ENCODE measurements at places on chromosomes 2 and 18.

DNA sequence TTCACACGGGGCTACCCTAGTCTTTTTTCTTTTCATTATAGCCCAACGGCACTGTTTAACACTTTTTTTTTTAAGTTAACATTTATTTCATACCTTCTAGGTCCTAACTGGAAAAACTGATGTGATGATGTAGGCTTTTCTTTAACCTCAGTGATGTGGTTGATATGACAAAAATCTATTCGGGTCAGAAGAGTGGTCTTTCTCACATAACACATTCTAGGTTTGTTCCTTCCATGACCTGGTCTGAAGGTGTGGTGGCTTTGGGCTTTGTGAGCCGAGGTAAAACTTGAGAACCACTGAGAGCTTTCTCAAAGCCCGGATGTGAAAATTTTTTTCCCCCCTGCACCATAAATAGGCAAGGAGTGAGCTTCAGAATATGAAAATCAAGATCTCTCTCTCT lies 44.2 kb downstream of the GPD2 start:
- no peak for DNase-seq

GRCh38 chr18:13147130-13147529 lies 71.4 kb upstream of the LDLRAD4 start:
- no peak for DNase-seq

GRCh38 chr2:233961905-233962304 lies 44.7 kb downstream of the TRPM8 start:
- no peak for DNase-seq

- DNase-seq: no peak
These were observed 650 bp downstream of the LHCGR start for GRCh38 chr2:48754874-48755273.

DNA sequence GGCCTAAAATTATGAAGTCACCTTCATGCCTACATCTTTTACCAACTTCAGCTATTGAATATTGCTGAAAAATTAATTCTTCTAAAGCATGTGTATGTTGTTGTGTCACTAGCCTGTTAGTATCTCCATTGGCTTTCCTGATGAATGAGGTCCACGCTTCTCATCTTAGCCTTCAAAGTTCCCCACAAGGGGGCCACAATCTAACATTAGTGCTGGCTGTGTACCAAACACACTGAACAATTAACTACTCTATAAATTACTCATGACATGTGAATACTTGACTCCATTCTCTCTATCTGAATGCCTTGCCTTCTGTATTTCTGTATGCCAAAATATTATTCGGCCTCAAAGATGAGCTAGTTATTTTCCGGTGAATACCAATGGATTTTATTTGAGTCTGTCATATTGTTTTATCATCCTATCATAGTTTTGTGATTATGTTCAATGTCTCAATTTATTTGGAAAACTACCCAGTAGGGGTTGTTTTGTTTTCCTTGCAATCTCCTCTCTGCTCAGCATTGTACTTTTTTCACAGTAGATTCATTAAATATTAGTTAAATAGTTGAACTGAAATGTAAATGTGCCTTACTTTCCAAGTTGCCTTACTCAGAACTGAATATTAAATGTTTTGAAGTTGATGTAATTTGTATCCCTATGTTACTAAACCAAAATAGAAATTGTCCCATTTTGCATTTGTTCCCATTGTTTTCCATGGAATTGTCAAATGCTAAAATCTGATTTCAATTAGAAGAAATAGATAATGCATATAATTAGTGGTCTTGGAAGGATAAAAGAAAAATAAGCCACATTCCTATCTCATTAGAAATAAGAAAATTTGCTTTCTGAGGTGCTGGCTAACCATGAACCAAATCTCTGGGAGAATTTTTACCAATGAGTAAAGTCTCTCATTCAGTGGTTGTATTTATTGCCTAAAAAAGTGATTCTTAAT lies 208.4 kb upstream of the COL3A1 start:
- DNase-seq: no peak

GRCh38 chr2:216752855-216753505 lies 57.6 kb upstream of the IGFBP5 start:
- DNase-seq: no peak
